ENCODE measurements at places on chromosomes 16 and 17. TPM values are rescaled to one million over a fixed set of nuclear protein-coding genes. Genes with fewer than 3 reads are reported as not detected.

- peak; percentile 78 for DNase-seq
- peaks cover 46% of the 10 kb centered on the region for H3K4me1 ChIP-seq
- peak within 1 kb of the TSS; percentile 100 for H3K27ac ChIP-seq
- H3K27me3 ChIP-seq = no peaks in the 10 kb centered on the region
- H3K4me3 ChIP-seq = peak within 1 kb of the TSS; percentile 100
Measured at GRCh38 chr17:38704606-38705522, at the start of gene MLLT6. MLLT6 (plus strand) TSS chr17:38705273; CDS start chr17:38705633, 360 bp downstream.

DNA sequence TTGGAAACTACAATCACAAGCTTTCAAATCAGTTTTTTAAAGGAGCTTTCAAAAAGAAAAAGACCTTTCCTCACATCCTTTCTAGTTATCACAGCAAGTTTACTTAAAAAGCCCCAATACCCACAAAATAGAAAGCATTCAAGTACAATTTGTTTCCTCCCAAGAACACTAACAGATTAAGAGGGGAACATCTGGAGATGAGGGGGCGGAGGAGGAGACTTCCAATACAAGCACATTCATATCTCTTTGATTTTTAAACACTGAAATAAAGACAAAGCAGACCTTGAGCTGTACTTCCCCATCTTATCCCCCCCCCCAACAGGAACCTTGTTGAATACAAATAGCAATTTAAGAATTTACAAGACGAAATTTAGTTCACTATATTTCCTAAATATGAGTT is 2.0 kb downstream of the YWHAE start:
- H3K27ac ChIP-seq = peak overlapping the region; percentile 100
- H3K4me3 ChIP-seq = peak overlapping the region; percentile 99
- H3K27me3 ChIP-seq = no peaks in the 10 kb centered on the region
- H3K36me3 ChIP-seq = peaks cover 37% of the 10 kb centered on the region

DNA sequence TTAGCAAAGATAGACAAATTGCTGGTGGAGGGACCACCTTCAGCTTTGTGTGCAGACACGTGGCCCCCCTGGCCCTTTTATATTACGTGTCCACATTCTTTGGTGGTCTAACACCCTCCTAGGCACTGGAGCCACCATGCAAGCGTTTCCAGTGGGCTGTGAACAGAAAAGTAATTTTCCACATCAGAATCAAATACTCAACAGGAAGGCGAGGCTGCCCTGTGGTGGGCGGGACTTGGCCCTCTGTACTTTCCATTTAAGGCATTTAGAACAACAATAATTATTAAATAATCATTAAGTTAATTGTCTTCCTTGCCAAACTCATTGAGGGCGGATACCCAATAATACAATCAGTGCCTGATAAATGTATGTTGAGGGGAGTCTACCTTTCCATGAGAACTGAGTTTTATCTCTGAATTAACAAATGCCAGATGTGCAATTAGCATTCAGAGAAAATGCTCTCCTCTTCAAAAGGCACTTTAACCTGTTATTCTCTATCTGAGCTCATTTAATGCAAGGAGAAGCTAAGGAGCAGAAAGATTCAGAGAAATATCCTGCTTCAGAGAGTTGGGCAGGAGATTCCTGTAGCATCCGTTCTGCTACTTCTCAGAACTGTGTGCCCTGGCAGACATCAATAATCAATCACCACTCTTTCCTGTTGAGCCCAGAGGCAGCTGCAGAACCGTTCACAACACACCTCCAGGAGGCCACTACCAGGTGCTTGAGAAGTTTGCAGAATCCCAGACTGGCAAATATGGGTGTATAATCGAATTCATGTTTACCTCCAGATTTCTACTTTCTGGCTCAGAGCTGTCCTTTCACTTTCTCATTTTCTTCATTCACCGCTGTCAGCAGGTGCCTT is 109.4 kb downstream of the CMIP start:
- no peaks in the 10 kb centered on the region for H3K27me3 ChIP-seq
- no peak overlapping the region for H3K4me3 ChIP-seq
- H3K4me1 ChIP-seq = peaks cover 51% of the 10 kb centered on the region
- H3K36me3 ChIP-seq = peaks cover 3% of the 10 kb centered on the region
- no peak for DNase-seq

DNA sequence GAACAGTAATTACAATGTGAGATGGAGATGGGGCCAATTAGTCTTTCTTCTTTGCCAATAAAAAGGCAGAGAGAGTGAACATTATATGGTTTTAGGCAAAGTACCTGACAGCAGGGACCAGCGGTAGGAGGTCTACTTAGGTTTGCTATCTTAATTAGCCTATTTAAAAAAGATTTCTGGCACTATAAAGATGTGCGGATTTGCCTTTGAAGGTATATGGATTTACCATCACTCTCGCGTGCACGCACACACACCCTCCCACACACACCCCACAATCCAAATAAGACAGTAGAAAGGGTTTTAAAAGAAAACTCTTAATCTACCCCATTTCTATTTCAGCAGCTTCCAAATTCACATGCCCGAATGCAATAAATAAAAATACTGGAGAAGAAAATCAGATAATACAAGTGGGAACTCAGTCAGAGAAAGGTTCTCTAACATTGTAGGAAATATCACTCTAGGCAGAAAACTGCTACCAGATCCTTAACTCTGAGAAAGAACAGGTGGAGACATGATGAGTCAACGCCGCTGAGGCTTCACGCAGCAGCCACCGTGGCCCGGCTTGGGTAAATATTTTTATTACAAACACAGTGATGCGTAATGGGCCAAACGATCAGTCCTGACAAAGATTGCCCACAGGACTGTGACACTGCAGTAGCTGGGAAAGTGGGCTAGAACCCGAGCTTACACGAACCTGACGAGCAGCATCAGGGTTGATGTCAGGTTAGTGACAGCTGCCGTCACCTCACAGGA is 66.6 kb upstream of the AXIN2 start:
- no peak for DNase-seq
- no peak overlapping the region for H3K4me3 ChIP-seq
- H3K27me3 ChIP-seq = no peaks in the 10 kb centered on the region
- H3K4me1 ChIP-seq = no peaks in the 10 kb centered on the region

DNA sequence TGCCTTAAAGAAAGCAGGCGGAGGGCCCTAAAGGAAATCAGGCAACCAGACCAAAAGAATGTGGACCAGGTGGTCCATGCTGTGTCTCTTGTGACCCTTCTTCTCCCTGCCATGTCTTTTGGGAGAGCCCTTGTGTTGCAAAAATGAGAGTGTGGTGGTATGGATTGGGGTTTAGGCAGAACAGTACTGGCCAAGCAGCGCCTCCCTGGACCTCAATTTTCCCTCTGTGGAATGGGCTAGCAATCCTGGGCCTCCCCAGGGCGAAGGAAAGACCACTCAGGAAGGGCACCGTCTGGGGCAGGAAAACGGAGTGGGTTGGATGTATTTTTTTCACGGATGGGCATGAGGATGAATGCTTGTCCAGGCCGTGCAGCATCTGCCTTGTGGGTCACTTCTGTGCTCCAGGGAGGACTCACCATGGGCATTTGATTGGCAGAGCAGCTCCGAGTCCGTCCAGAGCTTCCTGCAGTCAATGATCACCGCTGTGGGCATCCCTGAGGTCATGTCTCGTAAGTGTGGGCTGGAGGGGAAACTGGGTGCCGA is 7.6 kb upstream of the NLRC5 start:
- H3K36me3 ChIP-seq = peaks cover 35% of the 10 kb centered on the region
- no peak for DNase-seq
- no peak overlapping the region for H3K4me3 ChIP-seq
- no peaks in the 10 kb centered on the region for H3K27me3 ChIP-seq
- H3K4me1 ChIP-seq = peaks cover 47% of the 10 kb centered on the region

DNA sequence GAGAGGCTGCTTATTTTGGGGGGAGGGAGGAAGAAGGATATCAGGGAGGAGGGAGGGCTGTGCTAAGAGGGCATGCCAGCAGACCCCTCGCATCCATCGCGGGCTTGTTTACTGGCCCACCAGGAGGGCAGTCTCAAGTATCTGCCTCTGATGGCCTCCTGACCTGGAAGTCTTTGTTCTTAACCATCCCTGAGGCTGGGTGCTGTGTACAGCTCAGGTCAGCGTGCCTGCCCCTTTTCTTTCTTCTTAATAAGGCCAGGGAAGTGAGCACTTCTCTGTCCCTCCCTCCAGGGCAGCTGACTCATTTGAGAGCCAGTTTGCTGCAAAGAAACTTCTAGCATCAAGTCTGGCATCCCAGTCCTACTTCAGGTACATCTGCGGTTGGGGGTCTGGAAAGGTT is 157.0 kb downstream of the CCDC182 start:
- no peak overlapping the region for H3K4me3 ChIP-seq
- H3K36me3 ChIP-seq = no peaks in the 10 kb centered on the region
- H3K27ac ChIP-seq = no peak overlapping the region
- DNase-seq = no peak

DNA sequence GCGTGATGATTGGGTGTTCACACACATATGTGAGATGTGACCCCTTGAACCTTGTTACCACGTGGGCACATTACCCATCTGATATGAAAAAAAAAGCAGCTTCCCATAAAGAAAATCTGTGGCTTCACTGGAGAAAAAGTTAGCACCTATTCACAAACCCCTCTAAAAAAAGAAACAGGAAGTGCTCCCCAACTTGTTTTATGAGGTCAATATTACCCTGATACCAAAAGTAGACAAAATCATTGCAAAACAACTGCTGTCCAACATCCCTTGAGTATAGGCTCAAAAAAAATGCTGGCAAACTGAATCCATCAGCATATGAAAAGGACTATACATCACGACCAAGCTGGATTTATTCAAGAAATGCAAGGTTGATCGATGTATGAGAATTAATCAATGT is 99.7 kb upstream of the RBL2 start:
- DNase-seq = no peak
- H3K27me3 ChIP-seq = no peaks in the 10 kb centered on the region
- H3K36me3 ChIP-seq = no peaks in the 10 kb centered on the region
- H3K4me3 ChIP-seq = no peak overlapping the region

DNA sequence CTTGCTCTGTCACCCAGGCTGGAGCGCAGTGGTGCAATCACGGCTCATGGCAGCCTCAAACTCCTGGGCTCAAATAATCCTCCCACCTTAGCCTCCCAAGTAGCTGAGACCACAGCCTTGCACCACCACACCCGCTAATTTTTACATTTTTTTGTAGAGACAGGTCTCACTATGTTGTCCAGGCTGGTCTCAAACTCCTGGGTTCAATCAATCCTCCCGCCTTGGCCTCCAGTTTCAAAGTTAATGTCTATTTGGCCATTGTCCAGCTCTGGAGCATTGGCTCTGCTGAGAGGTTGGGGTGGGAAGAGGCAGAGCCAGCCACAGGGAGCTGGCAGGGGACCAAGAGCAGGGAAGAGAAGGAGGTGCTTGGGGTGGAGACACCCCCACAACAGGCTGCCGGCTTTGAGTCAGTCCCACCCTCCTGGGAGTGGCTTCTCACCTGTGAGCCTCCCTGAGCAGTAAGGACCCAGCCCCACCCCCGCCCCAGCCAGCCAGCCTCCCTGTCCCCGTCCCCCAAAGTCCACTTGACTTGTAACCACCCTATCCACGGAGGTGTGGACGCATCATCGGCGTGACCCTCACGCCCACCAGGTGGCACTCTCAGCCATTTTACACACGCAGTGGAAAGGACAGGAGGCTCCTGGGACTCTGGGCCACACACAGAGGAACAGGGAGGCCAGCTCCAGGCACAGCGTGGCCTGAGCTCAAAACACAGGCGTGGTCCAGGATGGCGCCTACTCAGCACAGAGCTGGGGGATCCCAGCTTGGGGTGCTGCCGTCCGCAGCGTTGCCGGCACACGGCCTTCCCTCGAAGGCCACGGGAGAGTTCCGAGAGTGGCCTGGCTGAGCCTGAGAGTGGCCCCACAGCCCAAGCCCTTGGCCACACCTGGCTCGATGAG is 22.8 kb upstream of the PVALEF start:
- H3K27me3 ChIP-seq = peaks cover 2% of the 10 kb centered on the region
- H3K27ac ChIP-seq = no peak overlapping the region
- H3K36me3 ChIP-seq = no peaks in the 10 kb centered on the region
- H3K4me3 ChIP-seq = no peak overlapping the region
- peak; percentile 77 for DNase-seq

DNA sequence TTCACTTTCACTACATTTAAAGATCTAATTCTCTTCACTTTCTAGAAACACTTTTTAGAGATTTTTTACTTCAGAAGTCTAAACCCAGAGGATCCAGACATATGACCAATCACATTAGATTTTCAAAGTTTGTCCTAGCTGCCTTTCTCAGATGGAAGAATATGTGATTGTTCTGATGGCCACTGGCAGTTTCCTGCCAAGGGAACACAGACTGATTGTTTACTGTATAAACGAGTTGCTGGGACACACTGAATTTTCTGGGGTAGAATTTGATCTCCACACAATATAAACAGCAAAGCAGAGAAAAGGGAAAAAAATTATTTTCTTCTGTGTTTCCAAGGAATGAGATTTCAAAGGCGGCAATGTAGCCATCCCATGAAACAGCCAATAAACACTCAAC is 480.0 kb downstream of the TOX3 start:
- no peak overlapping the region for H3K27ac ChIP-seq
- no peaks in the 10 kb centered on the region for H3K36me3 ChIP-seq
- H3K4me3 ChIP-seq = no peak overlapping the region
- no peaks in the 10 kb centered on the region for H3K27me3 ChIP-seq
- H3K4me1 ChIP-seq = no peaks in the 10 kb centered on the region
- DNase-seq = no peak

- no peak overlapping the region for H3K27ac ChIP-seq
- DNase-seq = peak; percentile 68
Measured at GRCh38 chr17:7673239-7673638, 14.1 kb downstream of the TP53 start.

- no peak overlapping the region for H3K4me3 ChIP-seq
- peaks cover 2% of the 10 kb centered on the region for H3K4me1 ChIP-seq
- H3K36me3 ChIP-seq = peaks cover 60% of the 10 kb centered on the region
- no peaks in the 10 kb centered on the region for H3K27me3 ChIP-seq
- DNase-seq = no peak
Measured at GRCh38 chr16:87838643-87839541, 30.4 kb downstream of the SLC7A5 start.

- no peak overlapping the region for H3K27ac ChIP-seq
- H3K4me1 ChIP-seq = peaks cover 19% of the 10 kb centered on the region
- DNase-seq = no peak
- peaks cover 9% of the 10 kb centered on the region for H3K36me3 ChIP-seq
- H3K27me3 ChIP-seq = no peaks in the 10 kb centered on the region
Measured at GRCh38 chr16:53821957-53822625, 118.1 kb downstream of the FTO start.

- peaks cover 11% of the 10 kb centered on the region for H3K27me3 ChIP-seq
- H3K4me3 ChIP-seq = no peak overlapping the region
- no peak for DNase-seq
- no peaks in the 10 kb centered on the region for H3K36me3 ChIP-seq
- H3K4me1 ChIP-seq = peaks cover 10% of the 10 kb centered on the region
- no peak overlapping the region for H3K27ac ChIP-seq
Measured at GRCh38 chr17:37826497-37827430, 81.9 kb upstream of the HNF1B start.

Gene SCGB1C2
- not detected for total RNA-seq

Gene AOC3
- 2.0 TPM for total RNA-seq

Gene CCL4
- 917 TPM for total RNA-seq

Gene TP53TG3F
- total RNA-seq = not detected

Gene MMP2
- total RNA-seq = not detected

Gene OTOP2
- not detected for total RNA-seq

Gene CASKIN2
- 5.3 TPM for total RNA-seq

Gene EME1
- total RNA-seq = 47.7 TPM

Gene PPM1E
- total RNA-seq = not detected
